ENCODE measurements at places on chromosomes 2 and 18.

DNA sequence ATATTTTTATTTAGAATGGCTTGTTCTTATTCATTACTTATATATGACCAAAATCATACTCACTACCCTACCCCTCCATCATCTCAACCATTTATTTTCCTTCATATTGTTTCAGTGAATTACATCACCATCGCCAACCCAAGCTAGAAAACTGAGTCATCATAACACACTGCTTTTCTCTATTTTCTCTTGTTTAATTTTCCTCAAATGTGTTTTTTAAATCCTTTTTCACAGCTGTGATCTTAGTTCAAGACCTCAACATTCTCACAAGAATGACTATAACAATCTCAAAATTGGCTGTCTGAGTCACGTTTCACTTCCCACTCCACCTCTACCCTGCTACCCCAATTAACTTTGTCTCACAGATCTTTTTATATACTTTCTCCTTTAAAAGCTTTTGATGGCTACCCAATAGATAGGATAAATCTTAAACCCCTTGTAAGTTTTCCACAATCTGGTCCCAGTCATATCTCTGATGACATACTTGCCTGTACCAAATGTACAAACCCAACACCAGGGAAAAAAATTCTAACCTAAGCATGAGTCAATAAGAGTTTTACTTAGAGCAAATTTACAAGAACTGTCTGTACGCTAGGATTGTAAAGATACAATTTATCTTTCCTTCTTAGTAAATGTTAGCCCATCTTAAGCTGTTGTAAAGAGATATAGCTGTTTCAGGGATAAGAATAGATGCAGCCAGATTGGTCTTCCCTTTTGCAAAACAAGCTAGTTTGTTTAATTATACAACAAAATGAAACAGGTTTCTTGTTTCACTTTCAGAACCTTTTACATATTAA is 635.1 kb upstream of the SLC39A10 start:
- DNase-seq = no peak

GRCh38 chr2:216787851-216788540 is 71.9 kb downstream of the TNP1 start:
- no peak for DNase-seq

- no peak for DNase-seq
Measured at GRCh38 chr2:85680707-85681371, 12.8 kb upstream of the SFTPB start.

DNA sequence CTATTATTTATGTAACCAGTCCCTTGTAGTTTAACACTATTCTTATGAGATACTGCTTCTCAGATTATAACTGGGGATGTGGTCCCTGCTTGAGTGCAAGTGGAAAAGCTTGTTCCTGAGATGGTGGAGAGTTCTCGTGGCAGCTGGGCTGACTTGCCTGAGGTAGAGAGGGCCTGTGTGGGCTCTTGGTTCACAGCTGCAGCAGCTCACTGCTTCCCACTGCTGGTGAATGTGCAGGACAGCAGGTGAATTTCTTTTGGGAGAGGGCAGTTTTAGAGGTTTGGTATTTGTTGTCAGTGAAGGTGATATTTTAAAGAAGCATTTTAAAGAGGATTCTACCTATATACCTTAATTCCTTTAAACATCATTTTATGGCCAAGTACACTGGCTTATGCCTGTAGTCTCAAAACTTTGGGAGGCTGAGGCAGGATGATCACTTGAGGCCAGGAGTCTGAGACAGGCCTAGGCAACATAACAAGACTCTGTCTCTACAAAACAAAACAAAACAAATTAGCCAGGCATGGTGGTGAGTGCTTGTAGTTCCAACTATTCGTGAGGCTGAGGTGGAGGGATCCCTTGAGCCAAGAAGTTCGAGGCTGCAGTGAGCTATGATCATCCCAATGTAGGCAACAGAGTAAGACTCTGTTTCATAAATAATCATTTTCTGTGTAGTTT is 94.8 kb downstream of the MTA3 start:
- DNase-seq = peak; percentile 65

DNA sequence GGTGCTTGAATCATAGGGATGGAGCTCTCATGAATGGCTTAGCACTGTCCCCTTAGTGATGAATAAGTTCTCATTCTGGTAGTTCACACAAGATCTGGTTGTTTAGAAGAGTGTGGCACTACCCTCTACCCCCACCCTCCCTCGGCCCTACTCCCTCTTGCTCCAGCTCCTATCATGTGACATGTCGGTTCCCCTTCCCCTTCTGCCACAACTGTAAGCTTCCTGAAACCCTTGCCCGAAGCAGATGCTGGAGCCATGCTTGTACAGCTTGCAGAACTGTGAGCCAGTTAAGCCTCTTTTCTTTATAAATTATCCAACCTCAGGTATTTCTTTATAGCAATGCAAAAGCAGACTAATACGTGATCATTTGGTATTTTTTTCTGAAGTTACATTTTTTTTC is 1012.6 kb downstream of the BCL11A start:
- no peak for DNase-seq

- DNase-seq = no peak
Measured at GRCh38 chr18:8069708-8070107, 502.6 kb downstream of the PTPRM start.
